ENCODE measurements at places on chromosomes 12 and 14. TPM values are rescaled to one million over a fixed set of nuclear protein-coding genes. Genes with fewer than 3 reads are reported as not detected.

DNA sequence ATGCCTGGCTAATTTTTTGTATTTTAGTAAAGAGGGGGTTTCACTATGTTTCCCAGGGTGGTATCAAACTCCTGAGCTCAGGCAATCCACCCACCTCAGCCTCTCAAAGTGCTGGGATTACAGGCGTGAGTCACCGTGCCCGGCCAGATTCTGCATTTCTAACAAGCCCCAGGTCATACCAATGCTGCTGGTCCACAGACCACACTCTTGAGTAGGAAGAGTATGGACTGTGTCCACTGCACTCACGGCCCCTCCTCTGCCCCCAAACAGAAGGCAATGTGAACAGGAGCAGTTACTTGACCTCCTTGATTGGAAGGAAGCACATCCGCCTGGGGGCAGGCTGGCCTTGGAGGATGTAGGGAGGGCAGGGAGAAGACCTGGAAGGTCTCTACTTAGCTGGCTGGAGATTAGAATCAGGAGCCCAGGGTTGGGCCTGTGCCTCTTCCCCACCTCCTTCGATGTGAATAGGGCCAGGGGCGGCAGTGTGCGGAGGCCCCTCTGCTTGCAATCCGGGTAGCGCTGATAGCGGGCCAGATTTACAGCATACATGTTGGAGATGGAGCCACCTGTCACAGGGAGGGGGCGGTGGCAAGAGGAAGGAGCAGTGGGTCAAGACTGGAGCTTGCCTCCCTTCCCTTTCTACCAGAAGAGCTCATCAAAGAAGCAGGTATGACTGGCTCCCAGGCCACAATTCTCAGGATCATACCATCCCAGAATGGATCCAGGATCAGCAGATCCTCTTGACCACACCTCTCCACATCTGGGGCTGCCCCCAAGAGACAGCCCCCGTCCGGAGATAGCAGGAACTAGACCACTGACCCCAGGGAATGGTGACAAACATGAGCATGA lies 9.4 kb upstream of the ZNF740 start:
- no peak for DNase-seq

- DNase-seq = no peak
Observed at GRCh38 chr14:50403419-50403818, 6.7 kb upstream of the CDKL1 start.

DNA sequence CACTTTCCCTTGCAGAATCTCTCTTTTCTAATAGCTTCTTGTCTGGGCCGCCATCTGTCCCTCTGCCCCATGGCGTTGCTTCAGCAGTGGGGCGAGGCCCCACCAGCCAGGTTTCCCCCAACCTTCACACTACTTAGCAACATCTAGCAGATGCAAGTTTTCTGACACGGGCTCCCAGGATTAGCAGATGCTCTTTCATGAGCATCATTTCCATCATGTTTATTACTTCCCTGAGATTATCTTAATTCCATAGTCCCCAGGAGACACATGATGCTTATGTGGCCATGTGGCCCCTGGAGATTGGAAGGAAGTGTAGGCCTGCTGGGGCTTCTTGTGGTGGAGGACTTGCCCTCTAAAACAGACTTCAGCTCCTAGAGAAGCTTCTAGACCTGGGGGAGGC lies 102.0 kb upstream of the MYL2 start:
- no peak for DNase-seq

- DNase-seq = no peak
Observed at GRCh38 chr12:92417373-92417772, 271.7 kb upstream of the BTG1 start.

- DNase-seq = no peak
Observed at GRCh38 chr14:76146976-76147375, 4.7 kb upstream of the GPATCH2L start.

DNA sequence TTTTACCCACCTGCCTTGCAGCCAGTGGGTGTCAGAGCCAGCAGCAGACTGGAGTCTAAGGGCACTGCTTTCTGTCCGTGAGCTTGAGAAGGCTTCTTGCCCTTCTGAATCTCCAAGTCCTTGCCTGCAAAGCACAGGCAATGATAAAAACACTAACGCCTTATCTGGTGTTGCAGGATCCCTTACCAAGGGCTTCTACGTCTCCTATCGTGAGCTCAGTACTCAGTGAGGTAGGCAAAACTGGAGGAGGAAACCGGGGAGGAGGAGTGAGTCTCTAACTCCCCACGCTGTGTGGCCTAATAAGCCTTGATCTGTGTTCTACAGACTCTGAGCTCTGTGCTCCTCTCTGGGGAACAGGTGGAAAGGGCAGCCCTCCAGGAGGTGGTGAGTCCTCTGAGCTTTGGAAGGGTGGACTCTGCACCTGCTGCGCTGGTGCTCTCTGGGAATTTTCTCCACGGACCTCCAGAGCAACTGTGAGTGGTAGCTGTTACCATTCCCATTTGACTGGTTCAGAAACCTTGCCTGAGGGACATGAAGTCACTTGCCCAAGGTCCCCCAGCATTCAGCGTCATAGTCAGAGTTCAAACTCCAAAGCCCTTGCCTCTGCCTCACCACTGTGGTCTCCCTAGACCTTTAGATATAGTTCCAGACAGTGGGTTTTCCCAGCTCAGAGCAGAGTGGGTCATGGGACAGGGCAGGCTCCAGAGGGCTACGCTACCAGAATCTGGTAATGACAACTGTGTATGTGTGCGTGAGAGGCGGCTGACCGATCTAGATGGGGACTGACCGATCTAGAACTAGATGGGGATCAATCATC lies 7.0 kb upstream of the MARK3 start:
- no peak for DNase-seq

DNA sequence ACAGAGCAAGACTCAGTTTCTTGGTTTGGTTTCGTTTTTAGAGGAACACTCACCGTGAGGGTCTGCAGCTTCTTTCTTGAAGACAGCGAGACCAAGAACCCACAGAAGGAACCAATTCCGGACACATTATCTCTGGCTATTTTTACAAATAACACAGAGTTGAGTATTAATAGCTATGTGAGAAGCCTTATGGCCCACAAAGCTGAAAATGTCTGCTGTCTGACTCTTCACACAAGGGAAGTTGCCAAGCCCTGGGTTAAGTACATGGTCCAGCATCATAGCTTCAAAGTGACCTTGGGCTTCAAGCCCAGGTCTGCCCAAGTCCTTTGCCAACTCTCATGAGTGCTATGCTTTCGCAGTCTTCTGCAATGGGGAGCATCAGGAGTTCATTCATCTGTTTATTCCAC lies 2.6 kb upstream of the LGMN start:
- DNase-seq = no peak

- peak; percentile 87 for DNase-seq
Observed at GRCh38 chr12:76558684-76559399, 729 bp downstream of the OSBPL8 start.

- no peak for DNase-seq
Observed at GRCh38 chr12:109560867-109561710, 12.2 kb downstream of the MMAB start.

DNA sequence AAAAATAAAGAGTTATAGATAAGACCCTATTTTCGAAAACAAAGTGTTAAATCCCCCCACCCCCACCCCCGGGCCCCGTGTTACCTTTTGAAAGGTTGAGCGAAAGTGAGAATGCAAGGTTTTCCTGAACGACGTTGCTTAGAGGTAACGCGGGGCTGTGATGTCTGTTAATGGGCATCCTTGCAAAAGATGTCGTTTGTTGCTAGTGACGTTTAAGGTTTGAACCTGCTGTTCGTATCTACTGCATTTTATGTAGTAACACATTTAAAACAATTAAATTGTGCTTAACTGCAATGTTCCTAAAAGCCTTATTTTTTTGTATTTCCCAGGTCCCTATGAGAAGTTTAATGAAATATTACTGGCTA lies 1.2 kb downstream of the CPSF6 start:
- peak; percentile 36 for DNase-seq

Gene RBM23
- total RNA-seq = 77.5 TPM

Gene KRT8
- total RNA-seq = 0.65 TPM

Gene KCNH3
- 1.7 TPM for total RNA-seq

Gene TAS2R20
- 2.1 TPM for total RNA-seq

All from activated T-cell treated with anti-CD3 and anti-CD28 coated beads, Interleukin-2, amount 50 U/mL, for 72 hours (primary cell).